ENCODE measurements at places on chromosomes 12 and 14. TPM values are rescaled to one million over a fixed set of nuclear protein-coding genes. Genes with fewer than 3 reads are reported as not detected.

GRCh38 chr12:103560604-103561101, 26.4 kb upstream of the STAB2 start:
- DNase-seq = peak; percentile 100

- no peak for DNase-seq
Measured at GRCh38 chr12:112616469-112617152, 174.9 kb upstream of the RPH3A start.

DNA sequence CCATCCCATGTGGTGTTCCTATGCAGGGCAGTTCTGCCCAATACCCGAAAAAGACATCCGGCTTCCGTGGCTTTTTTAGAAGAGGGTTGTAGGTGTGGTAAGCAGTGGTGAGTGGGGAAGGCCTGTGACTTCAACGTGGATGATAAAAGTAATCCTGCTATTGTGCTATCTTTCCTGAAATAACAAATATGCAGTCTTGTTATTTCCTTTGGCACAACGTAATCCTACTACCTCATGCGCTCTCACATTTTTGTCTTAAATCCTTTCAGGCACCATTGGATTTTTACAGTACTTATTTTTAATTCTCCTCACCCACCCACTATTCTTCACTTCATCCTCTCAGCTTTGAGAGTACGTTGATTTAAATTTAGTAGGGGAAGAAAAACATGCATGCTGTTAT, 96.8 kb downstream of the IPO8 start:
- no peak for DNase-seq

- no peak for DNase-seq
Measured at GRCh38 chr12:118220702-118221101, 84.8 kb downstream of the PEBP1 start.

DNA sequence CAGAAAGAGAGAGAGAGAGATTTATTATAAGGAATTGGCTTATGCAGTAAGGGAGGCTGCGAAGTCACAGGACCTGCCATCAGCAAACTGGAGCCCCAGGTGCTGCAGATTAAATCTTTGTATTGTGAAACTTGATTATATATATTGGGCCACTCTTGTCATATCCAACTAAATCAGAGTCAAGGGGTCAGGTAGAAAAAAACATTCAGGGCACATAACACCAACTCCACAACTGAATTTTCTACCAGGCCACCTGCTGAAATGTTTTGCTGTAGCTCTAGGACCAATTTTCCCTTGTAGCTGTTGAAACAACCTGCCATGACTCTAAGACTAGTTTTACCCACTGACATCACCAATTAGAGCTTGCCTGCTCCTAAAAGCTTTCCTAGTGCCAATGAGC, 1240.8 kb downstream of the SLC16A7 start:
- no peak for DNase-seq

DNA sequence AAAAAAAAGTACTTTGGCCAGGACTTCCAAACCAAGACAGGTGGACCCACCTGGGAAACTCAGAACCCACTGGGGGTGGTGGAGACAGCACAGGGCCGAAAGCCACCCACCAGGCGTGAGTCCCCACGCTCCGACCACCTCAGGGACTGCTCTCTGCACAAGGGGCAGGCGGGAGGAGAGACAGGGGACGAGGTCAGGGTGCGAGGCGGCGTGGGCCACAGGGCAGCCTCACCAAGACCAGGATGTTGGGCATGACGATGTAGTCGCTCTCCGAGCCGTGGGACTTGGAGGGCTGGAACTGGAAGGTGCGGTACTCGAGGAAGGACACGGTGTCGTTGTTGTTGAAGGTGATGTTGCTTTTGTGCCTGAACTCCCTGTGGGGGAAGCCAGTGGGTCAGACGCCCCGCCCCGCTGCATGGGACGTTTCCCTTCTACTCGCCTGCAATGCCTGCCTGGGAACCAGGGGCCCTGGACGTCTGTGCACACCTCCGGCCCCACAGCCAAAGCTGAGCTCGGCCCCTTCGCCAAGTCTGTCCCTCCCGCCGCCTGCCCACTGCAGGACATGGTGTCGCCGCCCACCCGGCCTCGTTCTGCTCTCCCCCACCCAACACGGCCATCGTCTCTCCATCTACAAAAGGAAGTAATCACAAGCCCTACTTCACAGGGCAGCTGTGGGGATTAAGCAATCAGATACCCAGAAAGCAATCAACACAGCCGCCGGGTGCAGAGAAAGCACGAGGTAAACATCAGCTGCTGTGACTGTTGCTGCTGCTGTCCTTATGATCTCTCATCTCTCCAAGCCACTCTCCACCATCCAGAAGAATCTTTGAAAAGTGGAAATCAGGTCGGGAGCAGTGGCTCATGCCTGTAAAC, 48.7 kb downstream of the SCARB1 start:
- no peak for DNase-seq

DNA sequence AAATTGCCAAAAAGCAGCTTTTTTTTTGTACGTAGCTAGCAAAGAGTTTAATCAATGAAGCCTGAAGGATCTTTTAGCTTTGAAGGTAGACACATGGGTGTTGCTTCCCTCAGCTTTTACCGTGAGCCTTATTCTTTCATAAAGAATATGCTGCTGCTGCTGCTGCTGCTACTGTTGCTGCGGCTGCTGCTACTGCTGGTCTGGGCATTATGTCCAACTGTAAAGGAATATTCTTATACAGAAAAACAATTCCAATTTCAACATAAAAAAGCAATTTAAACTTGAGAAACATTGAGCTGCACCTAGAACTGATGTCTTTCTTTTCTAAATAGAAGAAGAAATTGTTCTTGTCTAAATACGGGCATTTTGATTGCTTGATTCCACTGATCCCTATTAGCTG, 38.9 kb upstream of the PPP1R12A start:
- no peak for DNase-seq

GRCh38 chr12:121798787-121799155, 5.0 kb upstream of the SETD1B start:
- DNase-seq = no peak

GRCh38 chr12:114864837-114865551, 181.0 kb upstream of the TBX3 start:
- DNase-seq = no peak

DNA sequence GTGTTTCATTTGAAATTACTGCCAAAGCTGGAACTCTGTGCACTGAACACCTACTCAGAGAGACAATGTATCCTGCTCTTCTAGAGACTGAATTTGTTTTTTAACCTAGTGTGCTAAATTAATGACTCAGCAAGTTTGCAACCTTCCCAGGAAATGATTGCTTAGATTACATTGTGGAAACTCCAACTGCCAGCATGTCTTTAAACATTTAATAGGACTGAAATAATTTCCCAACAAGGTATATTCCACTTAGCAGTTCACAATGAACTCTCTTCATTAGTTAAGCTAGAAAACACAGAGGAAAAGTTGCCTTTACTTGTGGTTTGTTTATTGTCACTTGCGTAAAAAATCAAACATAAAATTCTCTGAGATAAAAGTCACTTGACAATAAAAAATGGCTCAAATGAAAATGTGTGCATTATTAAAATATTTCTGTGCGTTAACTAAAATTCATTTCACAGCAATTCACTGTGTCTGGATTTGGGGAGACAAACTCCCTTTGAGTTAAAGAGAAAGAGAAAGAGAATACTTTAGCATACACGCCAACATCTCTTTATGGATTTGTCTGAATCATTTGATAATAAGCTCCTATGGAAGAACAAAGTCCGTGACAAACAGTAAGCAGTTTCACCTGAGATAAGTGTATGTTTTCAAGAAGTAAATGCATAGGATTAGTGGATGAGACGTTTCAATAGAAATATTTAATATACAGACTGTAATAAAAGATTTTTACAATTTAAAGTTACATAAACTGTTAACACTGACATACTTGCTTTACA, 284.0 kb downstream of the PRKD1 start:
- peak; percentile 44 for DNase-seq

- DNase-seq = no peak
Measured at GRCh38 chr12:10455766-10456165, 2.6 kb upstream of the KLRC1 start.

GRCh38 chr14:65790172-65790815, 377.8 kb downstream of the FUT8 start:
- no peak for DNase-seq

DNA sequence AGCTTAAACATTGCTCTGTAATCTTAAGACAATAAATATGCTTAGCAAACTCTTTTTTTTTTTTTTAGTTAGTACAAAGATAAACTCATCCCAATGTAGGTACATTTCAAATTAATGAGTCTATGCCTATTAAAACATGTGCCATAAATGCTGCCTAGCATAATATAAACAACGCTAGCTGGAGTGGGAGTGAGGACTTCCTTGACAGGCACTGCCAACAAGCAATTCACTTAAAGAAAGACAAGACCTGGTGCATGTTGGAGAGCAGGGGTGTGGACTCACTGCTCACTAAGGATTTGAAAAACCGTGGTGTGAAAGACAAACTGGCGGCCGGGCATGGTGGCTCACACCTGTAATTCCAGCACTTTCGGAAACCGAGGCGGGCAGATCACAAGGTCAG, 187.2 kb upstream of the RGS6 start:
- DNase-seq = no peak

- DNase-seq = no peak
Measured at GRCh38 chr12:41327096-41327895, 139.2 kb downstream of the PDZRN4 start.

- peak; percentile 67 for DNase-seq
Measured at GRCh38 chr14:54462048-54462447, 20.9 kb upstream of the CNIH1 start.

DNA sequence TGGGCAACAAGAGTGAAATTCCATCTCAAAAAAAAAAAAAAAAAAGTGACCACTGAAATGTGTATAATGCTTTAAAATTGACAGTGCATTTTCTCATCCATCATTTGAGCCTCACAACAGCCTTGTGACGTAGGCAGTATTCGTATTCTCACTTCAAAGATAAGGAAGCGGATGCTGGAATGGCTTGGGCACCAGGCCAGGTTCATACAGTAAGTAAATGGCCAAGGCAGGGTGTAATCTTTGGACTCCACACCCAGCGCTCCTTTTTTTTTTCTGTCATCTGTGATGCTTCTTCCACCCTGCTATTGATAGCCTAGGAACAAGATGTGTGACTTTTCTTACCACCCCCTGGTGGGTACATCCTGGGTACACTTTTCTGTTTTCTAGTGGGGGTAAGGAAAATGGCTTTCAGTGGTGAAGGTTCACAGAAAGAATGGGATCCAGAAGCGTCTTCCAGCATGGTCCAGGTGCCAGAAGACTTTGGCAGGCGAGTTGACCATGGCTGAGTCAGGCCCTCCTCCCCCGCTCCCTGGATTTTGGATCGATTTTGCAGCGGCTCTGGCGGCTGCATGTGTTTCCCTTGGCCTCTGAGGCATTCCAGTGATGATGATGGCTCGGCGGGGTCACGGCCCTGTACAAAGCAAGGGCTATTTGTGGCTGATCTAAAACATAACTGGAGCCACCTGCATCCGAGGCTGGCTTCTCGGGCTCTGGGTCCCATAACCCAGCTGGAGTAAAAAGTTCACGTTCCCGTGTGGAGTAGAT, 110.6 kb downstream of the CACNA1C start:
- DNase-seq = no peak

- DNase-seq = no peak
Measured at GRCh38 chr12:40208707-40209446, 15.9 kb upstream of the LRRK2 start.

DNA sequence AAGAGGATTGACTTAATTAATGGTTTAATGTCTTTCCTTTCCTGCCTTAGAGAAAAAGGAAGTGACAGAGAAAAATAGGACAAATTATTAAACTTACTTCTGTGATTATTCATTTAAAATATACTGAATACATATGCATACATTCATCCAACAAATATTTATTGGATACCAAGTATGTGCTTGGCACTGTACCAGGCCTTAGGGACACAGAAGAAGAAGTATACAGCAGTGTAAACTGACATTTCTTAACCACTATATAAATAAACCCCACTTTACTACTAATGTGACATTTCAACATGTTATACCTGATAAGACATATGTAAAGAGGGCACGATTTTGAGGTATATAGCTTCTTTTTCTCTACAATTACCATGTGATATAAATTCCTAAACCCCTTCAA, 53.6 kb downstream of the ERO1A start:
- no peak for DNase-seq

TAS2R42 gene
- total RNA-seq = not detected

PPFIA2 gene
- total RNA-seq = not detected

NRIP2 gene
- total RNA-seq = not detected

ANG gene
- total RNA-seq = 2.9 TPM

SMIM41 gene
- total RNA-seq = 0.13 TPM

PSMB5 gene
- 220 TPM for total RNA-seq

NID2 gene
- total RNA-seq = 0.38 TPM

TAS2R8 gene
- total RNA-seq = not detected

SYT1 gene
- 0.26 TPM for total RNA-seq

All from bronchial epithelial cell (primary cell).